Activated T-cell treated with anti-CD3 and anti-CD28 coated beads for 4 hours (primary cell): ENCODE measurements at places on chromosomes 7 and 10.

GRCh38 chr7:129855234-129855673 lies 97.5 kb downstream of the UBE2H start:
- no peak for DNase-seq

- no peak for DNase-seq
These were observed 2.8 kb downstream of the CALML3 start for GRCh38 chr10:5527332-5528200.

GRCh38 chr10:113183573-113183972 lies 233.5 kb downstream of the TCF7L2 start:
- no peak for DNase-seq

DNA sequence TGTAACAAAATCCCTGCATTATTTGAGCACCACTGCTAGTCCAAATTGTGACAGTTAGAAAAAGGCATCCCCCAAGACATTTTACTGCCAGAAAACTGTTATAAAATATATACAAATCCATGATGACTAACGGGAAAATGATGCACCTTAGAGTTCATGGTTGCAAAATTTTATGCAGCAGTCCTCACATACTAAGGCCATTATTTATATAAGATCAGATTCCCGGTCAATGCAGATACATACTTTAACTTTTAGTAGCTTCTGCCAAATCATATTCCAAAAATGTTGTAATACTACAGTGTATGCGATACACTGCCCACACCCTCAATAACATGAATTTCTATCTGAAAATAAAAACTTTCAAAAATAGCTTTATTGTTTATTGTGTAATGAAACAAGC lies 239.9 kb upstream of the ZNF32 start:
- no peak for DNase-seq

DNA sequence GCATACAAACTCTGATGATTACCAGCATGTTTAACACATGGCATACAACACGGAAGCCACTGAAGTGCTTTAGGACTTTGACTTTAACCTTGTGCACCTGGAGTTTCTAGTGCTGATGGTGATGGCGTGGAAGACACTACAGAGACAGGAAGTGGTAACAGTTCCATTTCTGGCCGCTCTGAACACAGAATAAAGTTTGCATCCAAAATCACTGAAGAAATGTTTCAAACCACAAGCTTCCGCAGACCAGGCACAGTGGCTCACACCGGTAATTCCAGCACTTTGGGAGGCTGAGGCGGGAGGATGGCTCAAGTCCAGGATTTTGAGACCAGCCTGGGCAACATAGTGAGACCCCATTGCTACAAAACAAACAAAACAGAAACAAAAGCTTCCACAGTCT lies 40.3 kb upstream of the TNPO3 start:
- DNase-seq, result no peak

GRCh38 chr10:60281792-60282353 lies 107.8 kb downstream of the ANK3 start:
- no peak for DNase-seq

DNA sequence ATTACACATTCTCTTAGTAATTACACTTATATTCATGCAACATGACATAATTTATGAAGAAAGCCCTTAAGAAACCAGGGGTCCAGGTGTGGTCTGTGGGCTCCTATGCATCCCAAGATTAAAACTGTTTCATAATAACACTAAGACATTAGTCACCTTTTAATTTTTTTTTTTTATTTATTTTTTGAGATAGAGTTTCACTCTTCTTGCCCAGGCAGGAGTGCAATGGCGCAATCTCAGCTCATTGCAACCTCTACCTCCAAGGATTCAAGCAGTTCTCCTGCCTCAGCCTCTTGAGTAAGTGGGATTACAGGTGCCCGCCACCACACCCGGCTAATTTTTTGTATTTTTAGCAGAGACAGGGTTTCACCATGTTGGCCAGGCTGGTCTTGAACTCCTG lies 12.5 kb downstream of the GDI2 start:
- DNase-seq, result no peak

DNA sequence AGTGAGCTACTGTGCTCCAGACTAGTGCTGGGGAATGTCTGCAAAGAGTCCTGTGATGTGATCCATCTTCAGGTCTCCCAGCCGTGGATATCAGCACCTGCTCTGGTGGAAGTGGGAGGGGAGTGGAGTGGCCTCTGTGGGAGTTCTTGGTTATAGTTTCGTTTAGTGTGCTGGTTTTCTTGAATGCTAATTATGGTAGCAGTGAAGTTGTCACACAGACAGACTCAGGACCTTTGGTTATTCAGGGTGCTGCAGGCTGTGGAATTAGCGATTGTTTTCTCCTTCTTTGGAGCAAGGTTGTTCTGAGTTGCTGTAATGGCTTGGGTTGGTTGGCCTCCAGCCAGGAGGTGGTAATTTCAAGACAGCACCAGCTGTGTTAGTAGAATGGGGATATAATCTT lies 132.7 kb upstream of the HGF start:
- no peak for DNase-seq

GRCh38 chr10:121631365-121632029 lies 33.3 kb upstream of the FGFR2 start:
- DNase-seq, result no peak
